ENCODE measurements at places on chromosomes 3 and 15.

DNA sequence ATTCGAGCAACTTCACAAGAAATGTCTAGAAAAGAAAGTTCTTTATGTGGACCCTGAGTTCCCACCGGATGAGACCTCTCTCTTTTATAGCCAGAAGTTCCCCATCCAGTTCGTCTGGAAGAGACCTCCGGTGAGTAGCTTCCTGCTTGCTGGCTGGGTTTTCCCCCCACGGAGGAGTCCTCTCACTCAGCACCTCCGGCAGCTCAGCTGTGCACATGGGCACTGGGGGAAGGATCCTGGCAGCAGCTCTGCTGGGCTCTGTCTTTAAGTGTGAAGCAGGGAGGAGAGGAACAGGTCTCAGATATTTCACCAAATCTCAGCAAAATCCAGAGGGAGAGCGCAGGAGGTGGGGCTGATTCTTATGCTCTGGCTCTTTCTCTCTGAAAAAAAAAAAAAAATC is 684 bp downstream of the CAPN3 start:
- DNase-seq, result no peak

DNA sequence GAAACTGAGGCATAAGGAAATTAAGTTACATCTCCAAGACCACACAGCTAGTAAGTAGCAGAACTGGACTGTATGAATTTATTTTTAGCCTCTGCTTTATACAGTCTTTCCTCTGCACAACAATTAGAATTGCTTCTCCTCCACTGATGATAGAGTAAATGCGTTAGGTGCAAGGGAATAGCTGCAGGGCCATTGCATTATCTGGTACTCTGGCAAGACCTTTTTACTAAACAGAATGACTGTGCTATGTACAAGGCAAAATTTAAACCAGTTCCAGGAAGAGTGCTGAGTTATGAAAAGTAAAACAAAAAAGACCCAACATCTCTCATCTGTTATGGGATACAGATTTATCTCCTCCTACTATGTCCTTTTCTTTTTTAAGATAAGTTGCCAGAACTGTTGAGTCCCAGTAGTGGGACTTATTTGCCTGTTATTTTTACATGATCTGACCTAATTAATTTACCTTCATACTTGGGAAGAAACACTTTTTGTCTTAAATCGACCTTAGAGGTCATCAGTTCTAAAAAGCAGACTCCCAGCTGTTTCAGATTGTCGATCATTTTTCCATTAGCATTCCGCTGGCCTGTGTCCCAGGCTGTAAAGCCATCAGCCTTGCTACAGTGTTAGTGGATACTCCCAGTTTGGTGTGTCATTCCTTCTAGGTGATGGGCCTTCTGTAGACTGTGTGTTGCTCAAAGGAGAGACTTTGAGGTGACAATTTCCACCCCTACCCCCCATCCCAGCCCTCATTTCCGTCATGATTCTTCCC is 147.5 kb upstream of the NUDT16 start:
- DNase-seq, result no peak

DNA sequence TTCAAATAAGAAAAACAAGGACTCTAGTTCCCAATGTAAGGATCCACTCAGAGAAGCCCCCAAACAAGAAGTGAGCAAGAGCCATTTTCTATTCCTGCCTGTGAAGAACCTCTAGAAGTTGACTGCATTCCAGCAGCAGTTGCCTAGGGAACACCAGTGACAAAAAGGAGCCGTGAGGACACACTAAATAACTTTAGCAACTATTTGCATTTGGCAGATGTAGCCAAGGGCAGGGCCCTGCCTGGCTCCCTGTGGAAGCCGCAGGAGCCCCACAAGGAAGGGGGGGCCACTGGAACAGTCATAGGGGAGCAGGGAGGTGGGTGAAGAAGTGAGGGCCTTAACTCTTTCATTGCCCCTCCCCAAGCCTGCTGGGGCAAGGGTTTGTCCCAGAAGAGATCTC is 470.2 kb upstream of the PROK2 start:
- DNase-seq, result no peak

- DNase-seq, result no peak
These were observed 92.4 kb downstream of the TMEM266 start for GRCh38 chr15:76152197-76152596.

- DNase-seq, result no peak
These were observed 123.4 kb downstream of the EPHB1 start for GRCh38 chr3:134918441-134918840.

DNA sequence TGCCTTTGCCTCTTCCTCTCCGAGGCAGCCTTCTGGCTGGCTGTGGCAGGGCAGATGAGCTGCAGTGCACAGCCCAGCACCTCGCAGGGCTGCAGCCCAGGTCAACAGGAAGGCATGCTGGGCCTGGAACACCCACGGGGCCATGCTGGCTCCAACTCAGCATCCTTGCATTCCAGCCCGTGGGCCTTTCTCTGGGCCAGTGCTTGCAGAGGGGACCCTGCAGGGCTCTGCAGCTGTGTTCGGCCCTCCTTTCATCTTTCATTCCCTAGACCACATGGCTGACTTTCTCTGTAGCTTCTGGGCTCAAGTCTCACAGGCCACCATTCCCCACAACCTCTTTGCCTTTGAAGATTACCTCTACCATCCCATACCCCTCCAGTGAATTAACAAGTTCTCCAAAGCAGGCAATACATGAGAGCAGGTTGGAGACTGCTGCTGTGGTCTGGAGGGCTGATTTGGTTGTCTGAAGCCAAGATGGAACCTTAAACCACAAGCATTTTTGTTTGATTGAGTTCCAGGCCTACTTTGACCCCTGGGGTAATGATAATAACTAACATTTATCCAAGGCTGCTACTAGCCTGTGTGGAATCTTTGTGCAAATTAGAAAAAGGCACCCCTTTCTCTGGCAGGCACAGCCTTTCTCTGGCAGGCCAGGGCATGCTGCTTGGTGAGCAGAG is 5.9 kb downstream of the FAM131A start:
- DNase-seq, result no peak

GRCh38 chr3:15294929-15295328 is 37.5 kb downstream of the SH3BP5 start:
- DNase-seq, result no peak

- no peak for DNase-seq
These were observed 332.9 kb downstream of the TIGIT start for GRCh38 chr3:114626751-114627150.

- DNase-seq, result no peak
These were observed 90.5 kb downstream of the CCNL1 start for GRCh38 chr3:157069406-157069805.

GRCh38 chr3:15645246-15645645 is 43.7 kb downstream of the BTD start:
- DNase-seq, result no peak

DNA sequence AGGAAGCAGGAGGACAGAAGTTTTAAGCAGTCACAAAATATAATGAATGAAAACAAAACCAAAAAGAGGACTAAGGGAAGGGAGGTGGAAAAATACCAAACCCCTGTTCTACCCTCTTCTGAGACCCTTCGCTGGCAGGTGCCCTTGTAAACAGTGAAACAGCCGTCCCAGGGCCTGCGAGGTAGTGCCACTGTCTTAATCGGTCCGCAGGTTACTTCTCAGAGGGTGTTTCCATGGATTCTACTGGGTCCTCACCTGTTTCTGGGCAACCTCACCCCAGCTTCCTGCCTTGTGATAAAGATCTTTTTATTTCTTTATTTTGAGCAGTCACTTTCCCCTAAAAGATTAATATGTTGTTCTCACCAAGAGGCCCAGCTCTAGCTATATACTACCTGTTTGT is 65.3 kb downstream of the SLC30A4 start:
- DNase-seq, result no peak

DNA sequence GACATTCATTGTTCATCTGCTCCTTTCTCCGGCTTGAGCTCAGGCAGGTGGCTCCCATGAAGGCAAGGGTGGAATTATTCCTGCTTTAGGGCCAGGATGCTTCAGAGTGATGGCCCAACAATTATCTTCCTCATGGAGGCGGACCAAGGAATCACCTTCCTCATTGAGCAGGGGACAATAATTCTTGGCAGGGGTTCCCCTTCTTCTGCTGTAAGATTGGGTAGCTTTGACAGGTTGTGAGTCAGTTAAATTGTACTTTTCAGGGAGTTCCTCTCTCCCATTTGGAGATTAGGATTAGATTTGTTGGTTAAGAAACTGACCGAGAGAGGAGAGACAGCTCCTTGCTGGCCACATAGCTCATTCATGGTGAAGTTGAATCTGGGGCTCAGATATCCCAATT is 31.4 kb upstream of the CD47 start:
- no peak for DNase-seq

- DNase-seq, result no peak
These were observed 113.5 kb downstream of the CNTN3 start for GRCh38 chr3:74501007-74501406.

- no peak for DNase-seq
These were observed 43.0 kb downstream of the ZBTB38 start for GRCh38 chr3:141411251-141411771.

GRCh38 chr3:14470461-14470860 is 68.1 kb downstream of the SLC6A6 start:
- DNase-seq, result no peak

- DNase-seq, result peak; percentile 6
These were observed at the start of gene PHLDB2 for GRCh38 chr3:111859061-111859973. Gene PHLDB2, plus strand, starts transcription at chr3:111859265. Its CDS starts 24,813 bp downstream, at chr3:111884078.

DNA sequence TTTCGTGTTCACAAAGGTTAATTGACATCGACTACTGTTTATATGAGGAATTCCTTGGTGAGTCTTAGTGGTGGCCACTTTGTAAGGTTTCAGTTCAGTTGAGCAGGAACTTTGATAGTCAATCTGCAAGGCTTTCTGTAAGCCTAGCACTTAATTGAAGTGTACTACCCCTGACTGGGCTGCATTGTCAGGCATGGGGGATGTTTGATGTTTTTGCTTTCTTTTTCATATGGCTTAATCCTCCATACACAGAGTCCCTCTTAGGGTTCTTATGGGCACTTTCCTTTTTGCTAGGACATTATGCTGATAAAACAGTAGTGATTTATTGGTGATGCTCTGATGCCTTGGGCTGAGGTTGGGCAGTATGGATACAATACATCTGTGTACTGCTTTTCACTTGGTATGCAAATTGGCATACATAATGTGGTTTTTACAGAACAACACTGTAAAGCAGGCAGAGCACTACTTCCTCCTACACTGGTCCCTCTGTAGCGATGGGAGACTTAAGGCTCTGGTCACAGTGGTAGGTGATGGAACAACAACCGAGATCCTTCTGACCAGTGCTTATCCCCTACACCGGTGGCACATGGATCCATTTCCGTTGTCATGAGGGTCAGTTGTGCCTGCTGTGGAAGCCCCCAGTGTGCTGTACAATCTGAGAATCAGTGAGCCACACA is 261.0 kb downstream of the MFSD1 start:
- DNase-seq, result no peak

GRCh38 chr15:59400103-59400813 is 27.6 kb upstream of the MYO1E start:
- DNase-seq, result no peak

DNA sequence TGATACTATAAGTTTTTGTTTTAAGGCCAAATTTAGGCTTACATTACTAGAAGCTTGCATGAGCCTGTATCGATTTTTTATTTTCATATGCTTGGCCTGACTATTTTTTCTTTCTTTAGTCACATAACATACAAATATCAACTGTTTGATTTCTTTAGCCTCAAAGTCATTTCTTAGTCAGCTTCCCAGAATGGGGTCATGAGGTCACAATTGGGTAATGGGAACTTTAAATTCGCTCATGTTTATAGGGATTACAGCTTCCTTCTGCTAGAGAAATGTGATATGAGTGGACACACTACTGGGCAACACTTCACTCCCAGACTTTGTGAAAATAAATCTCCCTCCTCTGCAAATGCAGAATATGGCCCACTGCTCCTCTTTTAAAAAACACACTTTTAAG is 9.1 kb upstream of the TIPARP start:
- DNase-seq, result no peak

DNA sequence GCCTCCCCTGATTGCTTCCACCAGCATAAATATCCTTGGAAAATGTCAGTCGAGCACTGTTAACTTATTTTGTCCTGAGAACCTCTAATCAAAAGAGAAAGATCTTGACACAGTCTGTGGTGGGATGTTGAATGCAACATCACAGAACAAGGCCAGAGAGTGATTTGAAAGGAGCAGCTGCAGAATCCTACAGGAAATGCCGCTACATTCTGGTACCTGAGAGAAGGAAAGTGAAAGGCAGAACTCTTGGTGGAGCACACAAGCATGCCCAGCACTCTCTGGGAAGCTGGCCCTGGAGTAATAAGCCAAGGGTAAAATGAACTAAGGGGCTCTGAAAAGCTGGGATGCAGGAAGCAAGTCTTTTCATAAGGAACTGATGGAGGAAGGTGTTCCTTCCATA is 75.8 kb downstream of the CBLB start:
- no peak for DNase-seq

- no peak for DNase-seq
These were observed 655.2 kb downstream of the DIPK2A start for GRCh38 chr3:144626835-144627234.

DNA sequence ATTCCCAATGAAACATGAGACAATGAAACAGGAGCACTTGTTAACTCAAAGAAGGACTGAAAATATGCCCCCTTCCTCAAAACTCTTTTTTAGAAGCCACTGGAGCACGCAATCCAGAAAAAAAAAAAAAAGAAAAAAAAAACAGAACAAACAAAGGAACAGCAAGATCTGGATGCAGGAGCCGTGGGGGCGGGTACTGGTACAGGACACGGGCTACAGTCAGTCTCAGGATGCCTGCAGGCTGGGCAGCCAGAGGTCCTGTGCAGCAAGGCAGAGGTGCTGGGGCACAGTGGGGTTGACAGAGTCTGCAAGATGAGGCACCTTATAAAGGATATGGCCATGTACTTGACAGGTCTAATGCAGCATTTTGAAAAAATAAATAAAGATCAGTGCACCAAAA is 22.3 kb upstream of the ALDH1L1 start:
- DNase-seq, result no peak

DNA sequence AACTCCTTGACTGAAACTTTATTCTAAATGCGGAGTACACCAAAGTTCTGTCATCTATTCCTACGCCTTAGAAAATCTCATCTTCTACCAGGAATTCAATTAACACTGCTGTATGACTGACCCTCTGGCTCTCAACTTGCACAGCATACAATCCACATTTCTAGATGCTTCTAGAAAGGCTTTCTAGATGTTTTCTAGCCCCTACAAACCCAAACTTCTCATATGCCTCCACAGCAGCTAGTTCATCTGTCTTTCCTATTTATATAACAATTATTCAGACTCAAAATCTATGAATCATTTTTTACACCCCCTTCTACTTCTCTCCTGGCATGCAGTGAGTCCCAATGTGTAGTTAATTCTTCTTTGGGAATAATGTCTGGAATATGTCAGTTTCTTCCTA is 13.2 kb downstream of the INO80 start:
- DNase-seq, result no peak

Measured in dorsolateral prefrontal cortex (tissue), 122 donors.